ENCODE measurements at places on chromosomes 3 and 15. TPM values are rescaled to one million over a fixed set of nuclear protein-coding genes. Genes with fewer than 3 reads are reported as not detected.

The NUTM1 gene
- total RNA-seq: not detected

The SCAANT1 gene
- total RNA-seq: not detected

The MYD88 gene
- total RNA-seq: 38.8 TPM

The SLC28A1 gene
- not detected for total RNA-seq

The GP5 gene
- 0.11 TPM for total RNA-seq

The SCN11A gene
- not detected for total RNA-seq

The NRROS gene
- 22.6 TPM for total RNA-seq

The LSAMP gene
- 0.11 TPM for total RNA-seq

The MYL3 gene
- 3.6 TPM for total RNA-seq

The SEC22A gene
- total RNA-seq: 6.4 TPM

The ANKRD63 gene
- not detected for total RNA-seq

The GOLGA6L2 gene
- total RNA-seq: not detected

The CADM2 gene
- 23.0 TPM for total RNA-seq

The FBXL2 gene
- 33.4 TPM for total RNA-seq

The ASB14 gene
- total RNA-seq: not detected

The ANKRD28 gene
- 19.7 TPM for total RNA-seq

The GABRB3 gene
- not detected for total RNA-seq

The WDR49 gene
- not detected for total RNA-seq

The ACVR2B gene
- total RNA-seq: 15.2 TPM

The CCR9 gene
- not detected for total RNA-seq

GRCh38 chr3:3064297-3064696, 45.9 kb downstream of the IL5RA start:
- no peak for DNase-seq

DNA sequence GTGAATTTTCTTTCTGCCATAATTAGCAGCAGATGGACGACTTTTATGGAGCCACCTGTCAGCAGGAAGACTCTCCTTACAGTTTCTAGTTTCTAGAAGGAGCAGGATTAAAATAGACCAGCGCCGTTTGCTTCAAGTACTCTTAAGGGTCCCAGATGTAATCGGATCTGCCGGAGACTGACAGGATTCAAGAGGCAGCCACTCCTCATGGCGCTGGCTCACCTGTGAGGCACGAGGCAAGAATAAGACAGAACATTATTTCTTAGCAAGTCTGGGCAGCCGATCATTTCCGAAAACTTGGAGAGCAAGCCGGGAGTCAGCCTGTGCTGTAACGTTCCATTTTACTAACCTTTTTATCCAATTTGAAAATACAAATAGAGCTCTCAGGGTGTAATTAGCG, 410.4 kb upstream of the RORA start:
- DNase-seq: no peak

DNA sequence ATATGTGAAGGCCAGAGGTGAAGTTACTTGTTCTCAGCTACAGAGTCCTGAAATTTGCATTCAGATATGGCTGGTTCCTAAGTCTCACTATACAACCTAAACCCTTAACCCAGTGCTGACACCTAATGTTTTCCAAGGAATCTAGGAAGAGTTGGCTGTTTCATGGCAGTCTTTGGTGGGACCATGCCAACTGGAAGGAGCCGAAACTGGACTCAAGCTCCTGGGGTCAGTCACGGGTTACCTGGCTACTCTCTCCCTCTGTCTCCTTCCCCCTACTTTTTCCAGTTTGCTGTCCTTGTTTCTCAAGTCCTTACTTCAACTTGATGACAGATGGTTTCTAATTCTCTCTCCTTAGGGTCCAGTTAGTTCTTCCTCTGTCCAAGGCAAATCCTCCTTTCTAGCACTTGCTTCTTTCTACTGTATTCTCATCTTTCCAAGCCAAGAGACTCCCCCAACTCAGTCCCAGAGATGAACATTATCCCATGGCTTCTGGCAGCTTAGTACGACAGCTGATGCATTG, 88.6 kb upstream of the COL6A5 start:
- DNase-seq: no peak

- no peak for DNase-seq
Observed at GRCh38 chr3:52331091-52331490, 15.0 kb downstream of the DNAH1 start.

- DNase-seq: no peak
Observed at GRCh38 chr3:116155841-116156240, 289.4 kb downstream of the LSAMP start.

DNA sequence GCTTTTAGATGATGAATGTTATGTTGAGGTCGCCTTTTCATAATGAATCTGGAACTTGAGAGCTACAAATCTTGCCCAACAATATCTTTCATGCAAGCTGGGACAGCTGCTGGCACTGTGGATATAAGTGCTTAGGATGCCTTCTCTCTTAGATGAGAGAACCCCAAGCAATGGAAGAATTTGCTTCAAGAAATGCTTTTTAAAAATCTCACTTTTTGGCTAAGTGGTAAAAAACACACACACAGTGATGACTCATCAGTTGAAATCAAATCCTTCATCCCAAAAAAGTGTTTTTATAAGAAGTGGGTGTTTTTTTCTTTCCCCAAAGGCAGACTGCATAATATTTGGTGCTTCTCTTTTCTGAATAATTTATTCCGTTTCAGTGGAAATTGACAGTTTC, 38.4 kb upstream of the GALNT15 start:
- no peak for DNase-seq

GRCh38 chr15:91253605-91254004, 153.5 kb downstream of the SV2B start:
- DNase-seq: no peak

DNA sequence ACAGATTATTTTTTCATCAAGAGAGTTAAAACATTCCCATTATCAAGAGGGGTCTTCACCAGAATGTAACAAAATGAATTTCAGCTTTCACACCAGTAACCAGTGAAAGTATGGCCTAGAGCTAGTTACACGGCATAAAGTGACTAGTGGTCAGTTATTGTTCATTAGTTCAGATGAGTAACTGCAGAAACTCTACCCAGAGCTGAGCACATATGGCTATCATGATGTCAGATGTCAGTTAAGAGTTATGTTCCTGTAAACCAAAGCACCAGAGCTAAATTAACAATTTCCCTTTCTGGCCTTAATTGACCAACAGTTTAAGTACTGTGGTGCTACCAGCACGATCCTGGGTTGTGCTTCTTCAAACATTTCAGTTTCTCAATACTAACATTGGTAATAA, 6.6 kb upstream of the MRPS25 start:
- DNase-seq: no peak

DNA sequence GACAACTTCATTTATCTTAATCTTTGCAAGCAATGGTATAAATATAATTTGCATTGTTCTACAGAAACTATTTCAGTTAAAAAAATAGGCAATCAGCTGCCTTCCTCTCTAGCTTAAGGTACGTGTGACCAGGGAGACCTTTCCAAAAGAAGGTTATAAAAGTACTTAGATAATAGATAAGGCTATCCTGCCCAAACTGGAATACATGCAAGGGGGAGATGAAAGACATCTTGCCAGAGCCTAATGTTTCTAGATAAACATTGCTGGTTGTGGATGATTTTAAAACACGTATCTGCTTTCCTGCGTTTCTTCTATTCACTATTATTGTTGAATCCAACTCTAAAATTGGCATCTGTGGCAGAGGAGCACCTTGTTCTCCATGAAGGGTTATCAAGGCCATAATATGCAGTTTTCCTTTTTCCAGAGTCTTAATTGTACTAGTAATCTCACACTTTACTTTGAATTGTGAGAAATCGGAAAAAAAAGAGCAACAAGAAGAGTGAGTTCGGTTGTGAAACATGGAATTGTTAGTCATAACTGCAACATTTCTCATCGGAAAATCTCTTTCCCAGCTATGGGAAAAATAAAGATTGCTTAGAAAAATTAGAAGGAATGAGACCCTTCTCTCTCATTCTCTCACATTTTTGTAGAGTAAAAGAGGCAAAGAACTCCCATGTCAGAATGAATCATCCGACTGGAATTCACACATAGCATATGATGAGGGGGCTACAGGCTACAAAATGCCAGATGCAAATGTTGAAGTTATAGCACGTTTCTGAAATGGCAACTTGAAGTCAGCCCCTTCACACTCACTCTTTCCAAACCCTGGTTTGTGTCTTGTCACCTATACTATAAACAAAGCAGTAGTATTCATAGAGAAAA, 936.1 kb upstream of the NR2F2 start:
- DNase-seq: no peak

- DNase-seq: no peak
Observed at GRCh38 chr3:179768080-179768479, 115.2 kb downstream of the USP13 start.

DNA sequence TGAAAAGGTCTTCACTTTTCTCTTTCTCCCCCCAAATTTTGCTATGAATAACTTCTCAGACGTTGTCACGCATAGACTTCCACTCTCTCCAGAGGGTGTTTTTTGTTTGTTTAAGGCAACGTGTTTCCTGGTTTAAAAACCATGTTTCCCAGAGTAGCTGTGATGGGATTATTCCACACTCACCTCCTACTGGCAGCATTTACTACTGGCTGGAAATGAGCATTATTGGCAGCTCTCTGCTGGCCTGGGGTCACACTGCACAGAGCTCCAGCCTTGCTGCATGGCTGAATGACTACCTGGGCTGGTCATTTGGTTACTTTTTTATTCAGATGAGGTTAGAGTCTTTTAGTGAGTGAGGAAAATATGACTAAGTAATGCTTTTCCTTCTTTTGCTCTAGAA, 65.2 kb downstream of the RARB start:
- no peak for DNase-seq

- no peak for DNase-seq
Observed at GRCh38 chr15:78872972-78873792, 492 bp downstream of the MORF4L1 start.

DNA sequence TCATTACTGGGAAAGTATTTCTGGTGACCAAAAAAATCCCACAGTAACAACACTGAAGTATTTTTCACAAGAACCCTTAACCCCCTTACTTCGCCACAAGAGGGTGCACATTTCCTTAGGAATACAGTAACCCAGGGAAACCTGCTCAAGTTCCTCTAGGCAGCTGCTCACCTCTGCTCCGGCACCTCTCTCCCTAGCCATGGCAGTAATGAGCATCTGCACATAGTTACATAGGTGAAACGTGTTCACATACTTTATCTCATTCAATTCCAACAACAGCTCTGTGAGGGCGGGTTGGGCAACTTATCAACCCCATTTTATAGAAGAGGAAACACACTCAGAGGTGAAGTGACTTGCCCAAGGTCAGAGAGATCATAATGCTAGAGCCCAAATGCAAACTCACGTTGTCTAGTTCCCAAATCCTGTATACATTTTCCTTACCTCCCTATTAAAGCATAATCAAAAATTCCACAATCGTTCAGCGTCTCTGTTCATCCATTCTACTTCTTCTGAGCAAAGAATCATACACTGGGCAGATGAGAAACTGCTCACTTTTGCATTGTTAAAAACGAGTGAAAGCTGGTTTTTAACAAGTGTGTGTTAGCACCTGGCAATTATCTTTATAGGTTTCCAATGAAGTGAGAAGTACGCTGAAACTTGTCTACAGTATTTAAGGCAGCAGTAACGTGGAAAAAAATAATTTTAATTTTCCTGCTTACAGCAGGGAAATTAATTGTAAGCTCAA, 90.7 kb downstream of the IGF2BP2 start:
- DNase-seq: no peak

- no peak for DNase-seq
Observed at GRCh38 chr3:32097768-32098167, 8.7 kb upstream of the GPD1L start.

DNA sequence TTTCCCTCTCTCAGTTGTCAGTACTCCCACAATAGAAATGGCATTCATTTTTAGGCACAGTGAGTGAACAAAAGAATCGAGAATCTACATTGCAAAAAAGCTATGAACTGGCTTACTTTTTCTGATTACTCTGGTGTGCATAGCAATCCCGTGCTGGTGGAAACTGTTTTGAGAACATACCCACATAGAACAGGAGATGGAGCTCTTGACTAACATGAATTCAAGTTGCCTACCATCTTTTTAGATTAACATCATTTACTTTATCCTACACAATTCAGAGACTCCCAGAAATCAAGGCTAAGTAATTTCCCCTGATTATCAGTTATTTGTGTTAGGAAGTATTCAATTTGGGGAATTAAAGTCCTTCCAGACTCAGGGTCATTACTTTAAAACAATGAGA, 326.6 kb downstream of the ARPP21 start:
- DNase-seq: no peak

DNA sequence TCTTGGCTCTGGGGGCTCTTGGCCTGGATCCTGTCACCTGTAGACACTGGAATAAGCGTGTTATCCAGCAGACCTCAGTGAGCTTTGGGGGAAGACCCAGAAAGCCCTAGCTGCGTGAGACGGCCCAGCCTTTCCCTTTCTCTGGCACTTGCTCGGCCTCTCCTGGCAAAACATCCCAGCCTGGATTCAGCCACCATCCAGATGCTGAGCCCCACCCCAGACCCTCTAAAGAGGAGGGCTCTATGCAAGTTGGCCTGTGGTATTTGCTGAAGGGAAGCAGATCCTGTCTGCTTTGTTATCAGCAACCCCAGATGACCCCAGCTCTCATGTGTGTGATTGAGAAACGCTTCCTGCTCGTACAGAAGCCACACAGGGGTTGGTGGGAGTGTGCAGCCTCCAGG, 267.2 kb downstream of the FAM43A start:
- DNase-seq: no peak

DNA sequence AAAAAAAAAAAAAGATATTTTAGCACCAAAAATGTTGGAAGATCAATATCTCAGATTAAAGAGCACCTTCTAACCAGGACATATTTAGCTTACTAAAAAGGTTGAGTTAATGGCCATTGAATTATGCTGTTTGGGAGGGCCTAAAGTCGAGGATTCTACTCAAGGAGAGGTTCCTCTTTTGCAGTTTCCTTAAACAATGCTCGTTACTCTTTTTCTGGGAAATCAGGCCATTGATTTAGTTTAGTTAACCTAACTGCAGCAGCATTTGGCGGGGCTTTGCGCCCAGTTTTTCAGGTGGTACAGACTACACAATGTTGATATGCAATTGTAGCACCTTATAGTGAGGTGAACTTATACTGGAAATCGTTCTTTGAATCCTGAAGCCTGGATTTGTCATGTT, 6.8 kb downstream of the ABHD2 start:
- no peak for DNase-seq

DNA sequence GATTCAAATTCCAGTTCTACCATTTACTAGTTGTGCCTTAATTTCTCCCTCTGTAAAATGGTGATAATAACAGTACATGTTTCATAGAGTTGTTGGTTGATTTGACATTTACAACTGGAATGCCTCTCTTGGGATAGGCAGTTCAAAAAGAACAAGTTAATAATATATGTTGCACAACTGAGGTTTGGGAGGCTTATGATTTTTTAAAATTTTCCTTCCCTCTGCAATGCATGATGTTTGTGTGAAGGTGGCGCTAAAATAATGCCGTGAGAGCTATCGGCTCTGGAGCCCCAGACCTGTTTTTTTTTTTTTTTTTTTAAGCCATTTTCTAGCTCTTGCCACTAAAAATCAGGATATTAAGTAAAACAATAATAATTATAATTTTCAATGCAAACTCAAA, 18.6 kb downstream of the DNAJB11 start:
- no peak for DNase-seq

DNA sequence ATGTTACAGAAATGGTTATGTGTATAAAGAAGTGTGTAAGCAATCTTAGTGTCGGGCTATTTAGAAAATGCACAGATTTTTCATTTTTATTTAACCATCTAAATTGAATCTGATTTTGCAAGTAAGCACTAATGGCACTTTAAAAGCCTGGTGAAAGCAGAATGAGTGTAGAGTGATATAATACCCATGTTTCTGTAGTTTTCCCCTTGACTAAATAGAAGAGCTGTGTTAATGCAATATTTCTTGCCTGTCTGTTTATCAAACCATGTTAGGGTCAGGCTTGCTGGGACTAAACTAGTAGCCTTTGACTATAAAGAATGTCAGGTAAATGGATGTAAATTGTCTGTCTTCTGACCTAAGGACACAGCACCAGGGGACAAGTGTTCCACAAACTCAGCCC, 714.0 kb downstream of the CADM2 start:
- no peak for DNase-seq

GRCh38 chr15:67549736-67550135, 7.2 kb downstream of the MAP2K5 start:
- DNase-seq: no peak
